ENCODE measurements at places on chromosomes 12 and 14.

DNA sequence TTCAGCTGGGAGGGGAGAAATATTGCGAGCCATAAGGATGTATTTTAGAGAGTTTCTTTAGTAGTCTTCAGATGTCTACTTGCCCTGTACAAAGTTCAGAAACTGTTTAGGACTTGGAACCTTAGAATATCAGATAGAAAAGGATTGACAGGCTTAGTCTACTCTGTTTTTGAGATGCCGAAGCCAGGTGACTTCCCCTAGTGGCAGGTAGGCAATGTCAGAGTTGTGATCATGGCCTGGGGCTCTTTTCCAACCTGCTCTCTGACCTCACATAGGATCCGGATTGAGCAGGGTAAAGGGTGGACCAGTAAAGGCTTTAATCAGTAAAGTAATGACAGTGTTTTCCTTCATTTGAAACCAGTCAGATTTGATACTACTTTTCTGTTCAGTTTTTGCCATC lies 59.6 kb downstream of the PRKCH start:
- DNase-seq, result peak; percentile 33

- DNase-seq, result no peak
These were observed 247.2 kb downstream of the AACS start for GRCh38 chr12:125312471-125312870.

DNA sequence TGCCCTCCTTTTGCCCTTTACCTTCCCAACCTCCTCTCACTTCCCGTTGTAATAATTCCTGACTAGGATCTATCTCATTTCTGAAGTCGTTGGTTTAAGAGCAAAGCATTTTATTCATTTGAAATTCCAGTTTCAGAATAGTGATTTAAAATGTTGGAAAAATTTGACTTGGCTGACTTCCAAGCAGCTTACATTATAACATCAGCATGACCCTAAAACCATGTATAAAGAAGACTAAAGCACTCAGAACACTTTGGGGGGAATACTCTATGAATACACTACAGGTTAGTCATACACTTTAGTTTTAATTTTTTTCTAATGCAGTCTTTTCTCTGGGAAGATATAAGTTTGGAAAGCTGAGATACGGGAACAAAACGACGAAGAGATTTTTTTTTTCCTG lies 161.1 kb downstream of the BTG1 start:
- DNase-seq, result no peak

DNA sequence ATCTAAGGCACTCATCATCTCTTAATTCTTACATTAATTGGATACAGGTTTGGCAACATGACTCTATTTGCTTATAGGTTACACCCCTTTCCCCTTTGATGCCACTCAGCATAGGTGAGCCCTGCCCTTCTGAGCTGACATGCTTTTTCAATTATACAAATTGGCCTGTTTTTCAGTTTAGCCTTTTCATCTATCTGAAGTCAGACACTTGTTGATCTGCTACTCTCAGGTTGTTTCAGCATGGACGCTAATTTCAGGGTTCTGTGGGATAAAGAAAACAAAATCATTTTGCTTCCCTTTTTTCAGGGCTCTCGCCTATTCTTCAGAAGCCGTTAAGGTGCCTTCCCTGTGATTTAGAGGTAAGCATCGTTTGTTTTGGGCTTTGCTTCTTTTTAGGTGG lies 55.3 kb downstream of the DACT1 start:
- DNase-seq, result no peak

GRCh38 chr12:81416571-81416970 lies 338.7 kb downstream of the ACSS3 start:
- no peak for DNase-seq

DNA sequence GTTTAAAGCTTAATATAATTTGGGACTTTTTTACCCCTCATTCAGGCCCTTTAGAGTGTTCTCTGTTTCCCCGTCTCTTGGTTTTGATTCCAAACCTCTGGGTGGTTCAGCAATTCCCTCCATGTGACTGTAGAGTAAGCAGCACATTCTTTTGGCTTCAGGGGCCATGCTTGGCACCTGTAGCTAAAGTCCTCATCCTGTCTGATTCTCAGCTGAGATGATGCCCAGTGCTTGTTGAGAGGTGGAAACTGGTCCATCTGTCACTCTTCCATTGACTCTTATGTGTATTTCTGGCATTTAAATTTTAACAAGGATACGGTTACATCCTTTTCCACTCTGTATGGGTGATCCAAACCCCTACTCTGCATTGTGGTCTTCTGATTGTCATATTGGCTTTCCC lies 127.1 kb downstream of the DIO2 start:
- DNase-seq, result no peak

- no peak for DNase-seq
These were observed 209.7 kb upstream of the PWP1 start for GRCh38 chr12:107475900-107476299.

DNA sequence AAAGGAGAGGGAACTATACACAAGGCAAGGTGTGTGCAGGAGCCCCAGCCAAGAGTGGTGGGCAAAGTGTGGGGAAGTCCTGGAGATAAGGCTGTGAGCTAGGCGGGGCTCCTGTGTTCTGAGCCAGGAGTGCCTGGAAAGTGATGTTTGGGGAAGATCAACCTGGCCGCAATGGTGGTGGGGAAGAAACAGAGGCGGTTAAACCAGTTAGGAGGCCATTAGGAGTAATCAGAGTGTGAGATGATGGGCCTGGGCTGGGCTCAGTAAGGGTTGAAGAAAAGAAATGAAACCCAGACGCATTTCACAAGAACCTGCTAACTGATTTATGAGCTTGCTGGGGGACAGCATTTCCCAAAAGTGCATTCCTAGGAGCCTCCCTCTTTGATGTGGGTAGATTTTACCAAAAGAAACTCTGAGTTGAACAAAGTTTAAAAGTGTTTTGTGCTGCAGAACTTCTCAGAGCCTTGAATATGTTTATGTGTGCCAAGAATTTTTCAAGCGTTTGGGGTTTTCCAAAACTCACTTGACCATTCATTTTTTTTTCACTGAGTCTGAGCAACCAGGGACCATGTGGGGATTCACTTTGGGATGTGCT lies 34.2 kb upstream of the LRP1-AS start:
- no peak for DNase-seq

GRCh38 chr12:95582230-95583058 lies 31.2 kb upstream of the USP44 start:
- no peak for DNase-seq

GRCh38 chr12:93982771-93983315 lies 165.5 kb upstream of the PLXNC1 start:
- DNase-seq, result no peak

DNA sequence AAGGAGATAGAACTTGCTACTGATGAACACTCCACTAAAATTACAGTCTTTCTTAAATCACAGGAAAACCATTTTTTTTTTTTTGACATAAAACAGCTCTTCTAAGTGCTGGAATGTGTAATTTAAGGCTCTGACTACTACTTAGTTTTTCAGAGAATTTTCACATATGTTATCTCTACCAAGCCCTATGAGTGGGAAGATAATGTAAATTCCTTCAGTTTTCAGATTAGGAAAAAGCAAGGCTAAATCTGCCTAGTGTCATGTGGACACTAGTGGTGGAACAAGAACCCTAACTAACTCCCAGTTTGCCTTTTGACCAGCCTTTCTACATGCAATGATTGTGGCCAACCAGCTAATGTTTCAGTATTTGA lies 37.3 kb upstream of the CSRP2 start:
- no peak for DNase-seq

DNA sequence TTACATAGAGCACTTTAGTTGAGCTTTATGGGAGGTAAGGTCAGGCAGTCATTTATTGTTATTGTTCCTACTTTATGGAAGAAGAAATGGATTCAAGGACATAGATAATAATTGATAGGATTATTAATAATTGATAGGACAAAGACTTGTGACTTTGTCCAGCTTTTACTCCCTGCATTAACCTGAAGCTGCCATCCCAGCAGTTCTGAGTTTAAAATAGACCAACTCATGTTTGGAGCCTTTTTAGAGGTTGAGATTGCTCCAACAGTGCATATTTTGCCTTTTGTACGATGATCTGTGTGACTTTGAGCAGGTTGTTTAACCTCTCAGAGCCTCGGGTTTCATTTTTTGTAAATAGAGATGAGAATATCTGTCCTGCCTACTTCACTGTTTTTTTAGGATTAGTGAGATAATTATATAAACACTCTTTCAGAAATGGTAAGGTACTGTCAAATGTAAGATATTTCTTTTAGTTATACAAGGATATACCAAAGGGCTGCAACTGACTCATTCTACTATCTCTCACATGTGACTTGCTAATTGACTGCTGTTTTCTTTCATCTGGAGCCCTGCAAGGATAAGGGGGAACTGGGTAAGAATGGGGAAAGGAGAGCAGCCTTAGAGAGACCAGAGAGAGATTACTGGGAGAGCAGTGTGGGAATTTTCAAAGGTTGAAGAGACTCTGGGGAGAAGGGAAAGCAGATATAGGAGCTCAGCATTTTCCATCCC lies 15.3 kb downstream of the WDR20 start:
- no peak for DNase-seq

- DNase-seq, result no peak
These were observed 40.9 kb downstream of the FGD4 start for GRCh38 chr12:32440120-32440865.

DNA sequence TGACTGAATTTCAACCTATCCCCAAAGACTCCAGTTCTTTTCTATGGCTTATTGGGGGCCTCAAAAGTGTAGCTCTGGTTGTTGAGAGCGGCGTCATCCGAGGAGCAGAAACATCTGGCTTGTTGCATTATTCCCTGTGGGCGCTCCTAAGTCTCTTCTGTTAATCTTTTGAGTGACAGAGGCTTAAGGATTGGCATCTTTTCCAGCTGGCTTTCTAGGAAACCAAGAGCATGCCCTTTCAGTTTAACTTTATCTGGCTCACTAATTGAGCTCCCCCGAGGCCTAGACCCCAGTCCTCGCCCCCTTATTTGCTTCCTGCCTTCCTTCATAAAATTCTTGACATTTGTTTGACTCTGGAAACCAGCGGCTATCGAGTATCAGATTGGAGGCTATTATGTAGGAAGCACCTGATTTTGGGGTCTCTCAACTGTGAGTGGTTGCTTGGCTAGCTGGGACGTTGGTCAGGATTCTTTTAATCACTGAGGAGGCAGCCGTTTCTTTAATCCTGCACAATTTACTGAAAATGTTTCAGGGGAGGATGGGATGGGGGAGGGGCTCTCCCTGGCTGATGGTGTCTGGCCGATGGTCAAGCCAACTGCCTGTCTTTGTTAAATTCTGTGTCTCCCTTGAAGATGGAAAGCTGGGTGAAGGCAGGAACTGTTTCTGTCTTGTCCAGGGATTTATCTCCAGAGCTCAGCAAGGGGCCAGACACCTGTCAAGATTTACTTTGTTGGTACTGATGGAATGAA lies 3.1 kb downstream of the SMOC1 start:
- DNase-seq, result no peak

DNA sequence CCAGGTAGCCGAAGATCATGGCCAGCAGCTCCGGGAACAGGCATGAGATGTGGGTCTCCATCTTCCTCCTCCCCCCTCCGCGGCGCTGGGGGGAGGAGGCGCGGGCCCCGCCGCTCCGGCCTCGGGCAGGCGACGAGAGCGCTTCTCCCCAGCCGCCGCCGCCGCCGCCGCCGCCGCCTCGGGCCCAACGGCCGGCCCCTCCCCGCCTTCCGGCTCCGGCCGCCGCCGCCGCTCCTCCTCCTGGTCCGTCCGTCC lies 448 bp downstream of the FBXL14 start:
- DNase-seq, result no peak

DNA sequence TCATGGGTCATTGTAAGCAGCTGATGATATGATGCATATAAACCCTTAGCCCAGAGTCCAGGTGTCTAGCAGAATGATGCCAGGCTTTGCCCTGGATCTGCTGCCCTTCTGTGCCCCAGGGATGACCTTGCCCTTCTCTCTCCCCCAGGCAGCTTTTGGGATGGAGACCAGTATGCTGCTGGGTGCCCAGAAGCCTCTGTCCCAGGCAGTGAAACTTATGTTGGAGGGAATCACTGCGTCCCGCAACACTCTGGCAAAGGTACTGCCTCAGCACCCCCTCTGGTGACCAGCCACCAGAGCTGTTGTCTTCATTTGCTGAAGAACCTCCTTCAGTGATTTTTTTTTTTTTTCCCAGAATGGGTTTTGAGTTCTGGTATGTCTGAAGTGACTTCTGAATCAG lies 23.3 kb downstream of the CYP46A1 start:
- DNase-seq, result no peak

DNA sequence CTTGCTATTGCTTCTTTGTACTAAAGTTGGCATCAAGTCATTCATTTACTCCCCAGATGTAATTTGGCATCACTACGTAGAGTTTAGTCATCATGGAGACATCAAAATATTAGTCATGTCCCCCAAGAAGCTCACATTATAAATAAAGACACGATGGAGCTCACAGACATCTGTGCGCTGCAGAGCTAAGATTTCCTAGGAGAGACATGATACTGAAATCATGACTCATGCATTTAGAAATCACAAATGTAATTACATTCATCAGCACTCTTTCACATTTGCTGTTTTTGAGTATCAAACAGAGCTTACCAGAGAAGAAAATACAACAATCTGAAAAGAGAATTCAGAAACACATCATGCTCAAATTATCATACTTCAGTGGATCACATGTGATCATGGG lies 169.8 kb downstream of the LRIG3 start:
- no peak for DNase-seq

DNA sequence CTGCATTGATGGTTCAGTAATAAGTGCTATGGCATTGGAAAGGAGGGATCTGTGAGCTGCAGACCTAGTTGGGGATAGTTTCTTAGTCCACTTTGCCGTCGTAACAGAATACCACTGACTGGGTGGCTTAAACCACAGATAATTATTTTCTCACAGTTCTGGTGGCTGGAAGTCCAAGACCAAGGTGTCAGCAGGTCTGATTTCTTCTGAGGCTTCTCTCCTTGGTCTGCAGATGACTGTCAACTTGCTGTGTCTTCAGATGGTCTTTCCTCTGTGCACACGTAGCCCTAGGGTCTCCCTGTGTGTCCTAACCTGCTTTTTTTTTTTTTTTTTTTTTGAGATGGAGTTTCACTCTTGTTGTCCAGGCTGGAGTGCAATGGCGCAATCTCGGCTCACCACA lies 126.1 kb downstream of the MYRFL start:
- DNase-seq, result no peak

GRCh38 chr14:26598081-26598671 lies 343 bp upstream of the NOVA1 start:
- DNase-seq, result peak; percentile 2

DNA sequence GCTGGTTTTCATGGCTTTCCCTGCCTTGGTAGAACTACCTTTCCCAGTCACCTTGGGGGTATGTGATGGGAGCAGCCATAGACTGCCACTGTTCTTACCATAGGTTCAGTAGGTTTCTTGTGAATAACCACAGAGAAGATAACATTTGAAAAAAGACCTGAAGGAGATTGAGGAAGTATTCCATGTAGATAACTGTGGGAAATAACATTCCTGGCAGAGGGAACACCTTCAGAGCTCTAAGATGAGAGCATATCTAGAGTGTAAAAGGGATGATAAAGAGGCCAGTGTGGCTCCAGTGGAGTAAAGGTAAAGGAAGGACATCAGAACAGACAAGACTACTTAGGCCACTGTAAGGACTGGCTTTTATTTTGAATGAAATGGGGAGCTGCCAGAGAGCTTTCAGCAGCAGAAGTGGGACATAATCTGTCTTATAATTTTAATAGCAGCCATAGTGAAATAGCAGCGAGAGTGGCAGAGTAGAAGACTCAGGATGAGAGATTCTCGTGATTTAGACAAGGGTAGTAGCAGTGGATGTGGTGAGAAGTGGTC lies 82.6 kb upstream of the KCNH3 start:
- no peak for DNase-seq

GRCh38 chr12:49961993-49962764 lies 507 bp downstream of the AQP5 start:
- no peak for DNase-seq

Data from CD4-positive, alpha-beta T cell treated with Interleukin-6 at 100 ng/mL for 8 hours (primary cell).